ENCODE measurements at places on chromosomes 2 and 18. TPM values are rescaled to one million over a fixed set of nuclear protein-coding genes. Genes with fewer than 3 reads are reported as not detected.

Gene DAW1
- total RNA-seq: not detected

- H3K27me3 ChIP-seq: peaks cover 8% of the 10 kb centered on the region
- no peak overlapping the region for H3K4me3 ChIP-seq
These were observed 43.0 kb upstream of the CAVIN2 start for GRCh38 chr2:191889931-191890330.

Gene GPR35
- 24.9 TPM for total RNA-seq

Gene SPP2
- not detected for total RNA-seq

DNA sequence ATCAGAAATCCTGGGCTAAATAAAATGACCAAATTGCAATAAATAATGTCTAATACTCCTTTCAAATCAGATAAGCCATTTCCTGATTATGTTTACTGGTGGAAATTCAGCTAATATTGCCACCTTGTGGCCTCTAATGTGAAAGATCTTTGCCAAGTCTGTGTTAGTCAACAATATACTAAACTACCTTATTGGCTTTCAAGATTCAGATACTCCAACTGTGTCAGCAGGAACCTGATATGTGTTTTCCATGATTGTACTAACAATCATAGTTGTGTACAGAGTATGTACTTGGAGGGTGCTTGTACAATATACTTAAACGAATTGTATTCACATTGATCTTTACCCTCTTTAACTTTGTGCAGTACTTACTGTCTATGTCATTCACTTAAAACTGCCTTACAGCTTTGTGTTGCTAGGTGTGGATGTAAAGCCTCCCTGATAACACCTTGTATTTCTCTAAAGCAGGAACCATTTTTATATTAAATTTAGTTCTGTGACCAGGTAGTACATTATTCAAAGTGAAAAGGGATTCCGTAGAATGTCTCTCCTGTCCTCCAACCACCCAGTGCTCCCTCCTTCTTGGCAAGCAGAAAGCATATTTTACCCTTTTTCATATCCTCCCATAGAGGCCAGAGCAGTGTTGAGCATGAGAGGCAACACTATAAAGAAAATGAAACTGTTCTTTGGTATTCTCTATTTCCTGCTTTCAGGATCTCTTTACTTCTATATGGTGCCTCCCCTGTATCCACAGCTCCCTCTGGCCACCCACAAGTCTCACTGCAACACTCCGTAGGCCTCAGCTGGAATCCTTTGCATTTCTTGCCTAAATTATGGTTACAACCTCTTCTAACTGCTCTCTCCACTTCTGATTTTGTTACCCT lies 75.2 kb upstream of the C2orf15 start:
- H3K4me3 ChIP-seq: no peak overlapping the region
- H3K27ac ChIP-seq: no peak overlapping the region
- H3K4me1 ChIP-seq: no peaks in the 10 kb centered on the region
- no peaks in the 10 kb centered on the region for H3K36me3 ChIP-seq
- peaks cover 3% of the 10 kb centered on the region for H3K27me3 ChIP-seq
- peak; percentile 17 for DNase-seq

DNA sequence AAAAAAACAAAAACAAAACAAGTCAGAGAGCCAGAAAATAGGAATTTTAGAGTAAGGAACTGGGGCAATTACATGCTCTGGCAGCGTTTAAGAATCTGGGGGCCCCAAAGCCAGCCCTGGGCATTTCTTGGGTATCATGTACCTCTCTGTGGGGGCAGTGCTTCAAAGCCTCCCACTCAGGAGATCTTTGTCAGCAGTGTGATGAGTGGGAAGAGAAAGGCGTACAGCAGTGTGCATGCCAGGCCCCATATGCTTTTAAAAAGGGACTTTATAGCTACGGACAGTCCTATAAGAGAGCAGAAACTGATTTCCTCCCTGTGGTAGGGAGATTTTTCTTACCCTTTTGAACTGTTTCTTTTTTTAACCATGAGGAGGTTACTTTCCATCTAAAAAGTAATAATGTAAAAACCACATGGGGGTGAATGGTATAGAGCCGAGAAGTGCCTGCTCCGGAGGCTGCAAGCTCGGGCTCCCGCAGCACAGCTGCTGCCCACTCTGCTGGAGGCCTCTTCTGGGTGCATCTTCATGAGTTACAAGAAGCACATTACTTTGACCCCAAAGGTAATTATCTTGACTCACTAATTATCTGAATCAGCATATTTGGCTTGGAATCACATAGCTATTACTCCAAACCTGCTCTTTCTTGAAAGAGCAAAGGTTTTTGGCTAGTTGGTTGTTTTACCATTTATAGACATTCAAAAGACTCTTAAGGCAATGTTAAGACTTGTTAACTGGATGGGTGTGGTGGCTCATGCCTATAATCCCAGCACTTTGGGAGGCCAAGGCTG lies 46.4 kb downstream of the PROC start:
- peaks cover 53% of the 10 kb centered on the region for H3K4me1 ChIP-seq
- DNase-seq: no peak

DNA sequence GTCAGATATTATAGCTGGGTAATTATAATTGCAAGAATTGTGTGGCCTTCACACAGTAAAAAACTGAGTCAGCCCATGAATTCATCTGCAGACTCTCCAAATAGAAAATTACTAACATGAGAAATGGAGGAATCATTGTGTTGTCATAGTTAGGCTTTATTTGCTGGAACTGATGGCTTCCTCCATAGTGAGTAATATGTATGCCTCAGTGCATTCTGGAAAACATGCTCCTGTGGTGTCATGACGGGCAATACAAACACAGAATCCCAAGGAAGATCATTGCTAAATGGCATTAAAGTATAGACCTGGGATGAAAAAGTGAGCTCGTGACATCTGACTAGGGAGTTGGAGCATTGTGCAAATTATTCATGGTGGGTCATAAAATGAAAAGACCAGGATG lies 23.6 kb upstream of the NMS start:
- no peak for DNase-seq
- no peaks in the 10 kb centered on the region for H3K36me3 ChIP-seq
- H3K4me3 ChIP-seq: no peak overlapping the region
- H3K27ac ChIP-seq: no peak overlapping the region
- peaks cover 3% of the 10 kb centered on the region for H3K27me3 ChIP-seq

GRCh38 chr2:40101131-40101575 lies 322.1 kb upstream of the THUMPD2 start:
- peak overlapping the region; percentile 49 for H3K27ac ChIP-seq
- peaks cover 12% of the 10 kb centered on the region for H3K4me1 ChIP-seq
- H3K36me3 ChIP-seq: peaks cover 10% of the 10 kb centered on the region
- no peak for DNase-seq
- no peaks in the 10 kb centered on the region for H3K27me3 ChIP-seq

DNA sequence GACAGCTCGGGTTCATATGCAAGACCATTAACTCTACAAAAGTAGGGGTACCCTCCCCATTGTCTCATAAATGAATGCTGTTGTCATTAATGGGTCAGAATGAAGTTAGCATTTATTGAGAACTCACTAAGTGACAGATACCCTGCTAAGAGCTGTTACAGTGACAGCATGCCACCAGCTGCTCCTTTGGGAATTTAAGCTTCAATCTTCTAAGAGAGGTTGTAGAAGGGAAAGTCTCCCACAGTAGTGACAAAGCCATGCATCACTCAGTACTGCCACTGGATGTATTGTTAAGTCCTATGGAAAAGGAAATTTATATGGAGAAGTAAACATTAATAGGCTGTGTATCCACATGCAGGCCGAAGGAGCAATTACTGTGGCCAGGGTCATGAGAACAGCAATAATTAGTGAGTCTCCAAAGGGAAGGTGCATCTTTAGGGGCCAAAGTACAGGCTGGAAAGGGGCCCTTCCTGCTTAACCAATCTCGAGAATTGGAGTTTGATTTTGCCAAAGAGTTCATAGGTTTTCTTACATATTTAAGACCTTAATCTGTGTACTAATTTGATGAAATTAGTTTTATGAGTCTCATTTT lies 64.5 kb upstream of the FAM124B start:
- no peak for DNase-seq
- H3K4me1 ChIP-seq: peaks cover 5% of the 10 kb centered on the region
- H3K27me3 ChIP-seq: peaks cover 6% of the 10 kb centered on the region
- no peak overlapping the region for H3K27ac ChIP-seq
- H3K4me3 ChIP-seq: no peak overlapping the region
- no peaks in the 10 kb centered on the region for H3K36me3 ChIP-seq

Gene LYG1
- 2.0 TPM for total RNA-seq

GRCh38 chr2:172919732-172920131 lies 155.9 kb upstream of the MAP3K20 start:
- peaks cover 3% of the 10 kb centered on the region for H3K27me3 ChIP-seq
- no peak for DNase-seq
- no peak overlapping the region for H3K4me3 ChIP-seq
- no peaks in the 10 kb centered on the region for H3K36me3 ChIP-seq
- H3K27ac ChIP-seq: no peak overlapping the region
- H3K4me1 ChIP-seq: no peaks in the 10 kb centered on the region

DNA sequence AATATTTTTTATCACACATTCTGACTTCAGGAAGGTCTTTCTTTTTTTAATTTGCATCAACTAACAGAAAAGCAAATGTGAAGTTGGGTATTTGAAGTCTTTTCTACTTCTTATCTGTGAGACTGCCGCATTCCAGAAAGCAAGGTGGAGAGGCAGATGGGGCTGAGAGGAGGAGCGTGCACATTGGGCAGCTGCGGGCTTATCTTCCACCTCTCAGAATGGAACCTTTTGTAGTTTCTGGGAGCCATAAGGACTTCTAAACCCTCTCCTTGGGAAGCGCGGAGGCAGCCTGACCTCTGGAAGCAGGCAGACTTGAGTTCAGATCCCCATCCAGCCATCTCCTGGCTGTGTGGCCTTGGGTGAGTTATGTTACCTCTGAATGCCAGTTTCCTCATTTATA lies 3.9 kb downstream of the MAPRE3 start:
- H3K36me3 ChIP-seq: no peaks in the 10 kb centered on the region
- DNase-seq: no peak
- H3K27me3 ChIP-seq: peaks cover 54% of the 10 kb centered on the region
- no peak overlapping the region for H3K4me3 ChIP-seq
- no peak overlapping the region for H3K27ac ChIP-seq

Gene TXNDC2
- total RNA-seq: 0.39 TPM

Gene IL37
- not detected for total RNA-seq

- DNase-seq: no peak
- no peaks in the 10 kb centered on the region for H3K27me3 ChIP-seq
- no peak overlapping the region for H3K27ac ChIP-seq
- H3K4me1 ChIP-seq: no peaks in the 10 kb centered on the region
- no peak overlapping the region for H3K4me3 ChIP-seq
These were observed 983.2 kb upstream of the CDH2 start for GRCh38 chr18:29160170-29160569.

GRCh38 chr2:132593171-132593570 lies 76.8 kb downstream of the LYPD1 start:
- H3K27me3 ChIP-seq: no peaks in the 10 kb centered on the region
- no peaks in the 10 kb centered on the region for H3K4me1 ChIP-seq
- no peak overlapping the region for H3K27ac ChIP-seq
- DNase-seq: no peak
- no peak overlapping the region for H3K4me3 ChIP-seq
- no peaks in the 10 kb centered on the region for H3K36me3 ChIP-seq

GRCh38 chr2:142675398-142675797 lies 202.1 kb upstream of the KYNU start:
- H3K36me3 ChIP-seq: no peaks in the 10 kb centered on the region
- DNase-seq: no peak
- no peak overlapping the region for H3K27ac ChIP-seq
- no peaks in the 10 kb centered on the region for H3K4me1 ChIP-seq
- H3K27me3 ChIP-seq: no peaks in the 10 kb centered on the region

Gene KRTCAP3
- total RNA-seq: 7.5 TPM

Gene SLC16A14
- total RNA-seq: 7.8 TPM

- no peak for DNase-seq
- no peaks in the 10 kb centered on the region for H3K4me1 ChIP-seq
- H3K4me3 ChIP-seq: no peak overlapping the region
- no peaks in the 10 kb centered on the region for H3K36me3 ChIP-seq
- H3K27ac ChIP-seq: no peak overlapping the region
These were observed 71.1 kb upstream of the SESTD1 start for GRCh38 chr2:179335732-179336131.

Gene HRH4
- 0.16 TPM for total RNA-seq

Gene KATNAL2
- total RNA-seq: 0.23 TPM

Gene GNAL
- total RNA-seq: 0.14 TPM

Gene TLX2
- total RNA-seq: 0.82 TPM

Measured in activated T-helper 2 cell treated with anti-CD3 and anti-CD28 coated beads, Interferon-gamma antibody, Interleukin-2, Interleukin-4, amounts not matched to agents 10 μg/mL and 5 μg/mL and 100 μg/mL, durations not matched to agents 14 hours and 24 hours and 36 hours (primary cell).